IPS DF 6.9 (cell line): ENCODE measurements at places on chromosomes 7 and 10.

DNA sequence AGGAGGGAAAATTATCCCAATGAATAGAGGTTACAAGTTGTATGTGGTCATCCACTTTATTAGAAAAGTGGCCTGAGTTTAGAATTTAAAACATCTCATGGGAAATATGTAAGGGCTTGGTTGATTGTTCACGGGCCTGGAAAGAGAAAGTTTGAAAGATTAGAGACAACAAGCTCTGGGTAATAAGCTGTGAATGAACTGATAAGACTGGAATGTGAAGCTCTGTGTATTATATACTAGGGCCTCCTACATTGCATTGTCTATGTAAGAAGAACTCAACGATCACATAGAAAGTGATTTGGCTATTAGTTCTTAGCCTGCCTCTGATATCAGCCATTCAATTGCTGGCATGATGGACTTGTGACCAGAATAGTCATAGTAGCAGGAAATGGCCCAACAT is 199.2 kb upstream of the MAGI2 start:
- no peak for DNase-seq

- DNase-seq: no peak
Measured at GRCh38 chr7:18829858-18830285, 287.6 kb downstream of the TWIST1 start.

GRCh38 chr7:157568770-157569584 is 232.2 kb downstream of the DNAJB6 start:
- DNase-seq: no peak

- no peak for DNase-seq
Measured at GRCh38 chr7:24917510-24918239, 62.3 kb downstream of the OSBPL3 start.

DNA sequence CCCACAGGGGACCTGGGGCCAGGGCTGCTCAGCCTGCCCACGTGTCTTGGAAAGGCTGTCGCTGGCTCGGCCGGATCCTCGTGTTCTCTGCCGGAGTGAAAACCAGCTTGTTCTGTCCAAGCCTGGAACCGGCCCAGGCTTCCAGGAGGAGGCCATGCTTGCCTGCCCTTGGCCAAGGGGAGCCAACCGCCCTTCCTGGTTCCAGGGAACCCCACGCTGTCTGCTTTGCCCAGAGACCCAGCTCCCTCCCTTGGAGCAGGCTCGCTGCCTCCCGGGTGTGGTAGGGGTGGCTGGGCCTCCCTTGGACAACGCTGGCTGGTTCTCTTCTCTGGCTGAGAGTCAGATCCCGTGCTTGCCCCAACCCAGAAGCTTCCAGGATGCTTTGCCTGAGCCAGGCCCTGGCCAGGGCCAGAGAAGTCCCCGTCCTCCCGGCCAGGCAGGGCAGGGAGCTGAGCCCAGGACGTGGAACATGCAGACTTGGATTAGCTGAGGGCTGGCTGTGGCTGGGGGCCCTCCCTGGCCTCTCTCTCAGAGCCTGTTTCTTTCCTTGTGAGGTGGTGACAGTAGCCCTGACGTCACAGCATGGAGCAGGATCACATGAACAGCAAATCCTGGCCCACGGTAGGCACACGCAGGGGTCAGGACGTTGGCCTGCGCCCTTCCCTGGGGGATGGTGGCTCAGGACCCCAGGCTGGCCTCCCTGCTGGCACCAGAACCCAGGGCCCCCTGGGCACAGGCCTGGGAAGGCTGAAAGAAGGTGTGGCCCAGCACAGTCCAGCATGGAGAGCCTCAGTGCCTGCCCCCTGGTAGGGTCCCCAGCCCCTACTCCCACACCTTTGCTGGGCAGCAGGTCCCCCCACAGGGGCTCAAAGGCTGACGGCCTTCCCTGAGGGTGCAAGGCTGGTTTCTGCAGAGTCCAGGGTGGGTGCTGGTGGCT is 67.5 kb downstream of the PWWP2B start:
- DNase-seq: no peak

- no peak for DNase-seq
Measured at GRCh38 chr10:11003679-11004078, 14.0 kb upstream of the CELF2 start.

GRCh38 chr7:153942036-153942435 is 110.2 kb upstream of the DPP6 start:
- no peak for DNase-seq

DNA sequence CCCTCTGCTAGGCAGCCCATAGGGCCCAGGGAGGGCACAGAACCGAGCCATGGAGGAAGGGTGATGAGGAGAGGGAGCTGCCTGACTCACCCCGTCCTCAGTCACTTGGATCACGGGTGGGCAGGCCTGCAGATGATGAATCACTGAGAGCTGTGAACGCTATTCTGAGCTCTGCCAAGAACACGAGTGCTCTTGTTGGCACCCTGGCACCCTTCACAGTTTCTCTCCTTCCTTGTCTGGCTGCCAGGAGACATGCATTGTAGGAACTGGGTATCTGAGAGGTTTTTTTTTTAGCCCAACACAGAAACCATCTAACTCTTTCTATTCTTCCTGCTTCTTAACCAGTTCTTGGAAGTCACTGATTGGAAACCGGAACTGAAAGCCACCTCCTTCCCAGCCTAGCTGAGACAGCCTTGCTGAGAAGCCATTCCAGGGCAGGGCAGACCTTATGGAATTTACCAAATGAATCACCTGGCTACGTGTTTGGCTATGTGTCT is 82.1 kb downstream of the SLC37A3 start:
- no peak for DNase-seq

- no peak for DNase-seq
Measured at GRCh38 chr7:95104739-95105138, 197.3 kb downstream of the PPP1R9A start.

GRCh38 chr7:34362621-34363020 is 295.4 kb upstream of the NPSR1 start:
- DNase-seq: no peak

DNA sequence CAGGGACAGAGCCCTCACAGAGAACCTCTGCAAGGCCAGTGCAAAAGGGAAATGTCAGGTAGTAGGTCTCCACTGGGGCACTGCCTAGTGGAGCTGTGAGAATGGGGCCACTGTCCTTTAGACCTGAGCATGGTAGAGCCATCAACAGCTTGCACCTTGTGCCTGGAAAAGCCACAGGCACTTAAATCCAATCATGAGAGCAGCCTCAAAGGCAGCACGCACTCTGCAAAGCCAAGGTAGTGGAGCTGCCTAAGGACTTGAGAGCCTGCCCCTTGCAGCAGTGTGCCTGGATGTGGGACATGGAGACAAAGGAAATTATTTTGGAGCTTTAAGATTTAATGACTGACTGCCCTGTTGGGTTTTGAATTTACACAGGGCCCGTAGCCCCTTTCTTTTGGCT is 918.5 kb upstream of the POT1 start:
- no peak for DNase-seq

- no peak for DNase-seq
Measured at GRCh38 chr7:137329411-137329810, 14.1 kb downstream of the PTN start.

- DNase-seq: no peak
Measured at GRCh38 chr7:140876519-140877248, 48.0 kb downstream of the BRAF start.

- no peak for DNase-seq
Measured at GRCh38 chr10:22573820-22574569, 140.4 kb downstream of the PIP4K2A start.

- DNase-seq: peak; percentile 72
Measured at GRCh38 chr10:30783939-30784501, 154.5 kb upstream of the LYZL2 start.

- no peak for DNase-seq
Measured at GRCh38 chr10:11787846-11788245, 35.3 kb upstream of the PROSER2 start.

GRCh38 chr10:9613338-9614075 is 1404.2 kb upstream of the CELF2 start:
- no peak for DNase-seq
